ENCODE measurements at places on chromosomes 1 and 21.

DNA sequence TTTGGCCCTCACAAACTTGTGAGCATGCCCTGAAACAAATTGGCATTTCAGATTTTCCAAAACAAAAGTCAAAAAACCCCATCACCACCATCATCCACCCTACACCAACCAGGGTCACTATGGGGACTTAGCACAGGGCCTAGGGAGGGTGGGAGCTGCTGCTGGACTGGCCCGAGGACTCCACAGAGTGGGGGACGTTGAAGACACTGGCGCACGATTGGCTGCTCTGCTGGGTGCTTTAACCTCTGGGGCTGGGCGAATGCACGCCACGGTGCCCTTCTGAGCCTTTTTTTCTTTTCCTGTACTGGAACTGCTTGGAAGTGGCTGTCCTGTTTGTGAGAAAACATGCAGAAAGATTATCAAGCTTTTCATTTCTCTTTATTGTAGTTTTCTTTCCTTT lies 92.8 kb downstream of the CD247 start:
- no peak for DNase-seq

DNA sequence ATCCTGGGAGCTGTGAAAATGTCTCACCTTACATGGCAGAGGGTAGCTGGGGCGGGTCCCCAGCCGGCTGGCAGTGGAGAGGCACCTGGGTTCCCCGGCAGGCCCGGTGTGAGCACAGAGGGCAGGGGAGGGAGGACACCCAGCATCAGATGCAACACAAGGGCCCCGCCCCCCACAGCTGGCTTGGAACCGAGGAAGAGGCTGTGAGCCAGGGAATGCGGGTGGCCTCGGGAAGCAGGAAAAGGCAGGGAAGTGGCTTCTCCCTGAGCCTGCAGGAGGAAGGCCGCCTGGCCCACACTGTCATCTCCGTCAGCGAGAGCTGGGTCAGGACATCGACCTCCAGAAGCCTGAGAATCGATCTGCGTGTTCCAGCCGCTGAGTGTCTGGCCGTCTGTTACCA lies 87.3 kb downstream of the SIK1 start:
- DNase-seq, result no peak

DNA sequence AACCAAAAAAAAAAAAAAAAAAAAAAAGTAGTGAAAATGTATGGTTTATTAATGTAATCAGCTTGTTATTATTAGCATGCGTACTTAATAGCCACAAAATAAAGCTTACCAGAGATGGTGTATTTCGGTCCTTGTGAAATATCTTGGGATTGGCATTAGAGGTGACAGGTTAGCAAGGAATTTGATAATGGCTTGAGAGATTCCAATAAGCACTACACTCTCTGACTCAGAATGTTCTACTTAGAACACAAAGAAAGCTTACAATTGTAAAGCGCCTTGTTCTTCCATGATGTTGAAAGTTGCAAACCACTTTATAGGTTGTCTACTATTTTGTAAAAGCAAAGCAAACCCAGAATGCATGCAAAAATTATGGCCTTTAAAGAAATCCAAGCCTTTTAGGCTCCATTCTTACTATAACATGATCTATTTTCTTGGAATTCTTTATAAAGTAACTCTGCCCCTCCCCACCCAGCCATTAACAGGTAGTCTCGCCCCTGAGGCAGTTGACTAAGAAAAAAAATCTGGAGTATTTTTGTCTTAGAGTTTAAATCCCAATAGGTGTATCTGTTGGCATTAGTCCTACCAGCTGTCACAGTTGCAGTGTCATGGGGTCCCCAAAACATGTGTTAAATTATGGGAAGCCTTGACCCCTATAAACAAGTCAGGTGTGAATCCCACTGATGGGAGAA lies 129.2 kb downstream of the DHRS3 start:
- no peak for DNase-seq

GRCh38 chr1:84166797-84167196 lies 22.7 kb downstream of the PRKACB start:
- no peak for DNase-seq

DNA sequence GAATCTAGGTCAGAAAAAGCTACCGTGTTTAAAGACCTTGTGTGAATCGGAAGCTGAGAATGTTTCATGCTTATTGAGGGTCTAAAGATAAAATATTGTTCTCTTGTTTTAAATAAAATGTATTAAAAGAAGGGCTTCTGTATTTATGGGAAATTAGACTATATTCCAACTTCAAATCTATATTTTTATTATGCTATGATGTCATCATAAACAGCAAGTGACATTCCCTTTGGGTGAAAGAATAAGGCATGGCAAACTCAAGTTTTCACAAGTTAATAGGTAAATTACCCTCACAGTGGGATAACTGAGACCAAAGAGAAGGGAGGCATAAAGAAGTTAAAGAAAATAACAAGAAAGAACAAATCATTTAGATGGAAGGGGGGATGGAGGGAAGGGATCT lies 333.8 kb upstream of the NR5A2 start:
- DNase-seq, result no peak

GRCh38 chr1:111085676-111086075 lies 54.2 kb downstream of the DRAM2 start:
- no peak for DNase-seq

DNA sequence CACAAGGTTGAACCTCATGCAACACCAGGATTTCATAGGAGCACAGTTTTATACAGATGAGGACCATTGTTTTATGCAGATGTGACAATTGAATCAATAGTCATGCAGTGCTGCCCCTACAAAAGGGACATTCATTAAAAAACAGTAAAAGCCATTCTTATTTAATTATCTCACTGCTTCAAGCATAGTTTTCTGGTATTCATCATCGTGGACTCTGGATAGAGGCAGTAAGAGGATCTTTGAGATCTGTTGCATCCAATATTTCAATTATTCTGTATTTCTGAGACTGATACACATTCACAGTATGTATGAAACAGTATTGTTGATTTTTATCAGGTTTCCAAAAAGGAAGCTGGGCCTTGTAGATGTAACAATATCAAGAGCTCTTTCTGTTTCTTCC lies 237.6 kb downstream of the RYR2 start:
- DNase-seq, result no peak

GRCh38 chr1:226980565-226981385 lies 40.7 kb downstream of the COQ8A start:
- no peak for DNase-seq

- no peak for DNase-seq
Observed at GRCh38 chr1:228400237-228400651, 6.4 kb downstream of the TRIM11 start.

GRCh38 chr1:17914987-17915386 lies 159.9 kb downstream of the ACTL8 start:
- DNase-seq, result no peak

DNA sequence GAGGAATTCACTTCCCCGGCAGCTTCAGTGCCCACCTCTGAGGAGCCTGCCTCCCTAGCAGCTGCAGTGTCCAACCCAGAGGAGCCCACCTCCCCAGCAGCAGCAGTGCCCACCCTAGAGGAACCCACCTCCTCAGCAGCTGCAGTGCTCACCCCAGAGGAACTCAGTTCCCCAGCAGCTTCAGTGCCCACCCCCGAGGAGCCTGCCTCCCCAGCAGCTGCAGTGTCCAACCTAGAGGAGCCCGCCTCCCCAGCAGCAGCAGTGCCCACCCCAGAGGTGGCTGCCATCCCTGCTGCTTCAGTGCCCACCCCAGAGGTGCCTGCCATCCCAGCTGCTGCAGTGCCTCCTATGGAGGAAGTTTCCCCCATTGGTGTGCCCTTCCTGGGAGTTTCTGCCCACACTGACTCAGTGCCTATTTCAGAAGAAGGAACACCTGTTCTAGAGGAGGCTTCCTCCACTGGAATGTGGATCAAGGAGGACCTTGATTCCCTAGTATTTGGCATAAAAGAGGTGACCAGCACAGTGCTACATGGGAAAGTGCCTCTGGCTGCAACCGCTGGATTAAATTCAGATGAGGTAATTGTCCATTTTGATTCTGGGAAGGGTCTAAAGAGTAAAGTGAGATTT lies 77.4 kb upstream of the BMP8A start:
- DNase-seq, result no peak
